ENCODE measurements at places on chromosomes 16 and 17.

GRCh38 chr17:40100669-40101366, 429 bp upstream of the NR1D1 start:
- DNase-seq = peak; percentile 88
- H3K27me3 ChIP-seq = no peaks in the 10 kb centered on the region
- peaks cover 80% of the 10 kb centered on the region for H3K4me1 ChIP-seq
- H3K27ac ChIP-seq = peak overlapping the region; percentile 100
- H3K36me3 ChIP-seq = peaks cover 5% of the 10 kb centered on the region
- peak overlapping the region; percentile 92 for H3K4me3 ChIP-seq

DNA sequence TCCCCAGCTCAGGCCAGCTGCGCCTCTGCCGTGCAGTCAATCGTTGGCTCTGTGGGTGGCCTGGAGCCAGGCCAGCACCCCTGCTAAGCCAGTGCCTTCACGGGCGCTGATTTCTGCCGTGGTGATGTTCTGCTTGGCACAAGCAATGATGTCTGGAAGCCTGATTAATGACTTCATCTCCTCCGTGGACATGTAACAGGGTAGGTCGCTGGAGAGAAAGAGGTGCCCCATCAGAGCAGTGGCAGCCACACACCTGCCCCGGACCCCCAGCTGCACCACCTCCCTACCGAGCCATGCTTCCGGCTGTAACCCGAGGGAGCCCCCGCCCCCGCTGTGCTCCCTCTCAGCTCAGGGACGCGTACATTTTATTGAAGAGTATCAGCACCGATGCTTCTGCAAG, 1.9 kb downstream of the ARL16 start:
- peaks cover 17% of the 10 kb centered on the region for H3K4me1 ChIP-seq
- H3K36me3 ChIP-seq = peaks cover 3% of the 10 kb centered on the region
- H3K4me3 ChIP-seq = no peak overlapping the region
- no peak overlapping the region for H3K27ac ChIP-seq
- H3K27me3 ChIP-seq = no peaks in the 10 kb centered on the region

- peaks cover 3% of the 10 kb centered on the region for H3K4me1 ChIP-seq
- peaks cover 7% of the 10 kb centered on the region for H3K36me3 ChIP-seq
- no peak overlapping the region for H3K27ac ChIP-seq
- H3K27me3 ChIP-seq = no peaks in the 10 kb centered on the region
- no peak overlapping the region for H3K4me3 ChIP-seq
Measured at GRCh38 chr17:37133136-37133535, 184.4 kb downstream of the AATF start.

GRCh38 chr17:63150490-63150889, 184.5 kb downstream of the TANC2 start:
- H3K27me3 ChIP-seq = no peaks in the 10 kb centered on the region
- H3K27ac ChIP-seq = no peak overlapping the region
- peaks cover 10% of the 10 kb centered on the region for H3K4me1 ChIP-seq

DNA sequence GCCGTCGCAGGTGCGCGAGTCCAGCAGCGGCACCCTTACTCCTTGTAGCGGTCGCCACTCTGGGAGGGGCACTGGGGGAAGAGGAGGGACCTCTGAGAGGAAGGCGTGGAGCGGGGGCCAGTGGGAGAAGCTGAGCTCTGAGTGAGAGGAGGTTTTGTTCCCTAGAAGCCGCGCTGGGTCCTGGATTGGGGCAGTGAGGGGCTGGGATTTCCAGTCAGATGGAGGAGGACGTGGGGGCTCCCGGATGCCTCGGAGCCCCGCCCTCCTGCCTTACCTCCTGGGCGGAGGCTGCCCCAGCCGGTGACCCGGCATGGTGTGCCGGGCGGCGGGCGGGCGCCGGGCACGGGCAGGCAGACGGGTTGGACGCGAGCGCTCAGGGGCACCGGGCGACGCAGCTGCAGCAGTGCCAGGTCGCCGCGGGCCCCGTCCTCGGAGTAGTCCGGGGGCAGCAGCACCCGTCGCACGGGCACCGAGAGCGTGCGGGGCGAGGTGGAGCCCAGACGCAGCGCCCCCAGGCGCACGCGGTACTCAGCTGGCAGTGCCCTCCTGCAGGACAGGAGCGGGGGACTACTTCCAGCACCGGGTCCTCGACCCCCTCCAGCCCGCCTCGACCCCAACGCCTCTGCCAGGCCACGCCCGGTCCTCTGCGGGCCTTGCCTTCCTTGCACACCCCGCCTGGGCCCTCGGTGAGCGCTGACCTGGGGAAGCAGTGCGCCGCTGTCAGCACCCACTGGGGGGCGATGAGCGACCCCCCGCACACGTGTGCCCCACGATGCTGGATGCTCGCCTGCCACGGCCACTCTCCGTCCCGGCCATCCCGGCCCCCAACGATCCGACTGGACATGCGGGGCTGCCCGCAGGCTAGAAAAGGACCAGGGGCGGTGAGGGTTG, 2.0 kb downstream of the PRSS33 start:
- peak overlapping the region; percentile 16 for H3K27ac ChIP-seq
- peak overlapping the region; percentile 94 for H3K4me3 ChIP-seq
- no peaks in the 10 kb centered on the region for H3K36me3 ChIP-seq
- H3K4me1 ChIP-seq = peaks cover 6% of the 10 kb centered on the region
- peaks cover 5% of the 10 kb centered on the region for H3K27me3 ChIP-seq

- H3K27me3 ChIP-seq = no peaks in the 10 kb centered on the region
- H3K4me3 ChIP-seq = no peak overlapping the region
- peaks cover 18% of the 10 kb centered on the region for H3K36me3 ChIP-seq
- DNase-seq = no peak
- H3K27ac ChIP-seq = no peak overlapping the region
Measured at GRCh38 chr16:18853694-18854093, 52.3 kb upstream of the ARL6IP1 start.

DNA sequence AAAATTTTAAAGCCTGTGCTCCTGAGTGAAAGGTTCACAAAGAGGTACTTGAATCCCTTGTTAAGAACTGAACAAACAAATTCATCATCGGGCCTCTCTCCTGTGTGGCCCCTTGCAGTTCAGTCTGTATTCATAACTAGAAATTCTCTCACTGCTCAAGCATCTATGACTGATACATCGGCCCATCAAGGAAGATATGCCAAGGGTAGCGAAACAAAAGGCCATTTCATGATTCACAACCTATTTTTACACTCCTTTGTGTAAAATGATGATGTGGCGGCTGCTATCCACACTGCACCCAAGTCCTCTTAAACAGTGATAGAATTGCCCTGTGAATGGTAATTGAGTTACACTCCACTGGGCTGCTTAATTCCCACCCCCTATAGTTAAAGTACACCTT, 204.6 kb downstream of the STX8 start:
- H3K4me1 ChIP-seq = peaks cover 14% of the 10 kb centered on the region
- no peak overlapping the region for H3K27ac ChIP-seq
- no peaks in the 10 kb centered on the region for H3K27me3 ChIP-seq
- no peak overlapping the region for H3K4me3 ChIP-seq
- H3K36me3 ChIP-seq = peaks cover 4% of the 10 kb centered on the region
- DNase-seq = no peak

GRCh38 chr16:10576390-10577304, 3.8 kb downstream of the EMP2 start:
- peaks cover 37% of the 10 kb centered on the region for H3K27me3 ChIP-seq
- peaks cover 2% of the 10 kb centered on the region for H3K36me3 ChIP-seq
- no peak overlapping the region for H3K27ac ChIP-seq
- H3K4me1 ChIP-seq = no peaks in the 10 kb centered on the region
- no peak overlapping the region for H3K4me3 ChIP-seq

DNA sequence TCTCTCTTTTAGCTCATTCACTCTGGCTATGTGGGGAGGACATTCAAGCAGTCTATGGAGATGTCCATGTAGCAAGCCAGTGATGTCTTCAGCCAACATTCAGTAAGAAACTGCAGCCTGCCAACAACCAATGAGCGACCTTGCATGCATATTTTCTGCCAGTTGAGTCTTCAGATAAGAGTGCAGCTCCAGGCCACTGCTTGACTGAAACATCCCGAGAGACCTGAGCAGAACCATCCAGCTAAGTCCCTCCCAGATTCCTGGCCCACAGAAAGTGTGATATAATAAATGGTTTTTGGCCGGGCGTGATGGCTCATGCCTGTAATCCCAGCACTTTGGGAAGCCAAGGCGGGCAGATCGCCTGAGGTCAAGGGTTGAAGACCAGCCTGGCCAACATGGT, 10.5 kb upstream of the C17orf58 start:
- H3K4me1 ChIP-seq = peaks cover 5% of the 10 kb centered on the region
- no peak overlapping the region for H3K4me3 ChIP-seq
- H3K27ac ChIP-seq = no peak overlapping the region
- no peak for DNase-seq

DNA sequence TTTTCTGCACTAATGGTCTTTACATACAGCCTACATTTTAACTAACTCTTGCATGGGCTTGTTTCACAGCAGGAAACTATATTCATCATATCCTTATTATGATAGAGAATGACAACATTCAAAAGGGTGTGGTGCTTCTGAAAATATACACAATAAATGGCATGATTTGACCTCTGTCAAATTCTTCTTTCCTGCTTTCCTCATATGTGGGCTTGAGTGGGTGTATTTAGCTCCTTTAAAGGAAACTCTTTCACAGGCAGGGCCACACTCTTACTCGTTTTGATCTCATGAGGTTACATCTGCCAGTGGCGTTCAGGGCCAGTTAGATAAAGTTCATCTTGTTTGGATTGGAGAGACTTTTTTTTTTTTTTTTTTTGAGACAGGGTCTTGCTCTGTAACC, 6.1 kb downstream of the SLC35G3 start:
- no peak for DNase-seq
- peak overlapping the region; percentile 62 for H3K27ac ChIP-seq
- H3K4me1 ChIP-seq = peaks cover 32% of the 10 kb centered on the region
- no peaks in the 10 kb centered on the region for H3K36me3 ChIP-seq
- H3K27me3 ChIP-seq = no peaks in the 10 kb centered on the region

- H3K27ac ChIP-seq = peak overlapping the region; percentile 82
- peaks cover 3% of the 10 kb centered on the region for H3K36me3 ChIP-seq
- no peaks in the 10 kb centered on the region for H3K27me3 ChIP-seq
- no peak overlapping the region for H3K4me3 ChIP-seq
Measured at GRCh38 chr17:40352779-40353394, 11.7 kb downstream of the GJD3 start.

- no peak overlapping the region for H3K4me3 ChIP-seq
- peaks cover 6% of the 10 kb centered on the region for H3K4me1 ChIP-seq
- H3K27me3 ChIP-seq = peaks cover 17% of the 10 kb centered on the region
- peaks cover 2% of the 10 kb centered on the region for H3K36me3 ChIP-seq
Measured at GRCh38 chr17:57881143-57881542, 31.3 kb upstream of the MRPS23 start.

- H3K4me1 ChIP-seq = no peaks in the 10 kb centered on the region
- peaks cover 10% of the 10 kb centered on the region for H3K27me3 ChIP-seq
- no peaks in the 10 kb centered on the region for H3K36me3 ChIP-seq
- H3K4me3 ChIP-seq = no peak overlapping the region
- no peak for DNase-seq
Measured at GRCh38 chr16:23236983-23237382, 54.4 kb downstream of the SCNN1G start.

DNA sequence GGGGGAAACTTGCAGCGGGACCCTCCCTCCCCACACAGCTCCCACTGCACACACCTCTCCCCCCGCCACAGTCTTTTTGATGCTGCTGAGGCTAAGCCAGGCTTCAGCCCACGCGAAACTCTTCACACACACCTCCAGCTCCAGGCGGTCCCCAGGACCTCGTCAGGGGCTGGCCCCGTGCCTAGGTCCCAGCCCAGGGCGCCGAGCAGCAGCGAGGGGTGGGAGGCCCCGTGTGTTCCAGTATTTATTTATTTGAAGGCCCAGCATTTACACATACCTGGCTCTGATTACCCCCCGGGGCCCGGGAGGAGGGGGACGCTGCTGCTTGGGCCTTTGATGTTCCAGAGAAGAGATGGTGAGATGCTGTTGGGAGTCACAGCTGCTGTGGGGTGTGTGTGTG, 44.9 kb upstream of the DLX4 start:
- H3K4me3 ChIP-seq = no peak overlapping the region
- H3K36me3 ChIP-seq = no peaks in the 10 kb centered on the region
- DNase-seq = no peak
- peaks cover 76% of the 10 kb centered on the region for H3K27me3 ChIP-seq

GRCh38 chr16:88926374-88926990, 50.5 kb downstream of the CBFA2T3 start:
- peaks cover 5% of the 10 kb centered on the region for H3K27me3 ChIP-seq
- no peak overlapping the region for H3K4me3 ChIP-seq
- no peak overlapping the region for H3K27ac ChIP-seq
- H3K4me1 ChIP-seq = no peaks in the 10 kb centered on the region
- H3K36me3 ChIP-seq = no peaks in the 10 kb centered on the region

DNA sequence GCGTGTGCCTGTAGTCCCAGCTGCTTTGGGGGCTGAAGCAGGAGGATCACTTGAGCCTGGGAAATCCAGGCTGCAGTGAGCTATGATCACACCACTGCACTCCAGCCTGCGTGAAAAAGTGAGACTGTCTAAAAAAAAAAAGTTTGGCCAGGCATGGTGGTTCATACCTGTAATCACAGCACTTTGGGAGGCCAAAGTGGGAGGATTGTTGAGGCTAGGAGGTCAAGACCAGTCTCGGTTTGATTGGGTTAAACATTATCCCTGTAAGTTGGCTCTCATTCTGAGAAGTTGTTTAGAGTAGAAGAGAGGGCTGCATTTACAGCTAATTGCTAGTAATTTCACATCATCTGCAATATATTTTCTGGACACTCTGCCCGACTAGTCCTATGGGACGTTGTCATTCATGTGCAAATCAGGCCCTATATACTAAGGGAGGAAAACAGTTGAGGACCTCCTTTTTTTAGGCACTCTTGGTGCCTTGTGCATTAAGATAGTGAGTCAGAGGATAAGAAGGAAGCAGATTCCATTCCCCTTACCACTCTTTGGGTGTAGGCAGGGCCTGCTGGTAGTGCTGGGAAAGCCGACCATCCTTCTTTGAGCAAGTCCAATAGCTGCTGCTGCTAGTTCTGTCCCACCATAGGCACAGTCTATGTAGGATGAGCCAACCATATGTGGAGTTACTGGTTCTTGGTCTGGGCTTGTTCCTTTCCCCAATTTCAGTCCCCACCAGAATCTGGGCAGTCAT, 18.7 kb downstream of the HMOX2 start:
- no peaks in the 10 kb centered on the region for H3K27me3 ChIP-seq
- H3K4me1 ChIP-seq = peaks cover 49% of the 10 kb centered on the region
- no peak overlapping the region for H3K4me3 ChIP-seq
- peak overlapping the region; percentile 45 for H3K27ac ChIP-seq
- H3K36me3 ChIP-seq = no peaks in the 10 kb centered on the region

- H3K4me3 ChIP-seq = no peak overlapping the region
- H3K36me3 ChIP-seq = no peaks in the 10 kb centered on the region
- no peaks in the 10 kb centered on the region for H3K4me1 ChIP-seq
- H3K27me3 ChIP-seq = no peaks in the 10 kb centered on the region
- no peak overlapping the region for H3K27ac ChIP-seq
Measured at GRCh38 chr16:72752004-72752695, 295.8 kb downstream of the ZFHX3 start.

GRCh38 chr17:3845291-3845620, 790 bp downstream of the NCBP3 start:
- DNase-seq = no peak
- peaks cover 26% of the 10 kb centered on the region for H3K4me1 ChIP-seq
- peak overlapping the region; percentile 85 for H3K27ac ChIP-seq
- H3K27me3 ChIP-seq = no peaks in the 10 kb centered on the region
- peak overlapping the region; percentile 93 for H3K4me3 ChIP-seq

- no peaks in the 10 kb centered on the region for H3K27me3 ChIP-seq
- H3K4me3 ChIP-seq = no peak within 1 kb of the TSS
- H3K36me3 ChIP-seq = no peaks in the 10 kb centered on the region
- H3K27ac ChIP-seq = no peak within 1 kb of the TSS
Measured at GRCh38 chr16:67979955-67980678, at the start of gene DPEP3. Gene DPEP3, minus strand, starts transcription at chr16:67980499. Its CDS starts 119 bp downstream, at chr16:67980380.
